ENCODE measurements at places on chromosomes 12 and 14.

DNA sequence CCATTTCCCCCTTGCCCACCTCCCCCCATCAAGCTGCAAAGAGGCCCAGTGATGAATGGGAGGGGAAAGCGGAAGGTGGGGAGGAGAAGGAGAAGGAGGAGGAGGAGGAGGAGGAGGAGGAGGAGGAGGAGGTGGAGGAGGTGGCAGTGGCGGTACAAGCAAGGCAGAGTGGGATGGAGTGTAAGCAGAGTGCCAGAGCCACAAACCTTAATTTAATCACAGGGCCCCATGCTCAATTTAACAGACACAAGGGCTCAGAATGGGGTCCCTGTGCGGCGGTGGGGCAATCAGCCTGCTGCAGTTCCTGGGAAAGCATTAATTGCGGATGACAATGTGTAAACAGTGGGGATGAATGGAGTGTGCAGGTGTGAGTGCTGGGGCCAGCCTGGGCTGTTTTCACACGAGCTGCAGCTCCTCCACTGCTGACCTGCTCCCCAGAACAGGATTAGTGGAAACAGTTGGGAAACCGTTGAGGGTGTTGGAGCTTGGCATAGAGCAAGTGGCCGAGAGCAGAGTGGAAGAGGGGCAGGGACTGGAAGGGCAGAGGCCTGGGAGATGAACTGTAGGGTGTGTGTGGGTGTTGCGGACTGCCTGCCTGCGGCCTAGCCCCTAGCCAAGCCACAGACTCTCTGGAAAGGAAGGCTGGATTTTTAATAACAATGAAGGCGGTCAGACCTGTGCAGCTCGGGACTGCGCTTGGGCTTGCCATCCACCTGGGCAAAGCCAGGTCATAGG is 36.4 kb upstream of the SMOC1 start:
- DNase-seq, result no peak

GRCh38 chr12:51961834-51962233 is 10.3 kb downstream of the ACVR1B start:
- no peak for DNase-seq

DNA sequence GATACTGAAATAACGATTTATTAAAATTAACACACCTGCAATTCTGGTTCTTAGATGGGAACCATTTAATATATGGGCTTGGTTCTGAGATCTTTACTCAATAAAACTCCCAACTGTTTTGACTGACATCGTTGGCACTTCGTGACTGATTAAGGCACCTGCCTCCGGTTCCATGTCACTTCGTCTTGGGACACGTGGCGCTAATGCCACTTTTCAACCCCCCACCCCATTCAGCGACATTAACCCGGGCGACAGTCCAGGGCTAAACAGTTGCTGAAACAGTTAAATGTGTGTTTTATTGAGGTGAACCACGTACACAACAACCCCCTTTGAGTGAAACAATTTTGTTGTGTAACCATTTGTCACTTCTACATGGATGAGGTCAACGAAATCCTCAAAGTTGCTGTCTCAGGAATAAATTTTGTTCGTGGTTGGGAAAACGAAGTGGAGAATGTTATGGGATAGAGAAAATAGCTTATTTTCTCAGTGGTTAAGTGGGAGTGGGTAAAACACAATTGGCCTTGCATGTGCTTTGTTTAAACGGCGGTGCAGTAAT is 9.9 kb upstream of the SLC38A2 start:
- DNase-seq, result no peak

- DNase-seq, result no peak
Observed at GRCh38 chr14:69376439-69376838, 21.7 kb downstream of the ERH start.

GRCh38 chr14:75368333-75368732 is 59.5 kb upstream of the JDP2 start:
- no peak for DNase-seq

DNA sequence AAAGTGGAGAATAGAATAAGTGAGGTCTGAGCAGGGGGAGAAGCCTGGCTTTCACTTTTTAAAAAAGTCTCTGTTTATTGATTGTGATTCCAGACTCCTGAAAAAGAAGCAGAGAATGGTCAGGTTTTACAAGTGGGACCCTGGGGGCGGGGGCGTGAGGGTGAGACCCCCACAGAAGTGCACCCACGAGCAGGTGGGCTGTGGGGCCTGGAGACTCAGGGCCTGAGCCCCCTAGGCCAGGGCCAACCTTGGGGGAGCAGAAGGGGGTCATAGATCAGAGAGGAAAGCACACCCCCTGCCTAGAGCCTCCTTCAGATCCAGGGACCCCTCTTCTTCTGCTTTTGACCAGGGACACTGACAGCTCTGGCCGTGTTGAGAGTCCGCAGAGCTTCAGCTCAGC is 180.3 kb downstream of the ADGRD1 start:
- DNase-seq, result no peak

DNA sequence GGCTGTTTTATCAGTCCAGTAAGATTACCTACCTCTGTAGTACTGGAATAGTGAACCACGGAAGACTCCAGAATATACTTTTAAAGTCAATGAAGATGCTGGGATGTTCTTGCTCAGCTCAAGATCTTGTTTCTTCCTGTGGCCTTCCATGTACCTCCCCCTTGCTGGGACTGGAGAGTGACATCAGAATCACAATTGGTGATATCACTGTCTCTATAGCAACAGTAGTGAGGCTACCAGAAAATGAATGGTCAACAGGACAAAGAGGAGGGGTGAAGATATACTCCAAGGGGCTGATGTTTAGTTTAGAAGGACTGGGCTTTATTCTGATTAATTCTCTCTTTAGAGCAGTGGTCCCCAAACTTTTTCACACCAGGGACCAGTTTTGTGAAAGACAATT is 3.8 kb downstream of the AKAP3 start:
- DNase-seq, result no peak

GRCh38 chr12:67625004-67625403 is 23.5 kb upstream of the DYRK2 start:
- no peak for DNase-seq

DNA sequence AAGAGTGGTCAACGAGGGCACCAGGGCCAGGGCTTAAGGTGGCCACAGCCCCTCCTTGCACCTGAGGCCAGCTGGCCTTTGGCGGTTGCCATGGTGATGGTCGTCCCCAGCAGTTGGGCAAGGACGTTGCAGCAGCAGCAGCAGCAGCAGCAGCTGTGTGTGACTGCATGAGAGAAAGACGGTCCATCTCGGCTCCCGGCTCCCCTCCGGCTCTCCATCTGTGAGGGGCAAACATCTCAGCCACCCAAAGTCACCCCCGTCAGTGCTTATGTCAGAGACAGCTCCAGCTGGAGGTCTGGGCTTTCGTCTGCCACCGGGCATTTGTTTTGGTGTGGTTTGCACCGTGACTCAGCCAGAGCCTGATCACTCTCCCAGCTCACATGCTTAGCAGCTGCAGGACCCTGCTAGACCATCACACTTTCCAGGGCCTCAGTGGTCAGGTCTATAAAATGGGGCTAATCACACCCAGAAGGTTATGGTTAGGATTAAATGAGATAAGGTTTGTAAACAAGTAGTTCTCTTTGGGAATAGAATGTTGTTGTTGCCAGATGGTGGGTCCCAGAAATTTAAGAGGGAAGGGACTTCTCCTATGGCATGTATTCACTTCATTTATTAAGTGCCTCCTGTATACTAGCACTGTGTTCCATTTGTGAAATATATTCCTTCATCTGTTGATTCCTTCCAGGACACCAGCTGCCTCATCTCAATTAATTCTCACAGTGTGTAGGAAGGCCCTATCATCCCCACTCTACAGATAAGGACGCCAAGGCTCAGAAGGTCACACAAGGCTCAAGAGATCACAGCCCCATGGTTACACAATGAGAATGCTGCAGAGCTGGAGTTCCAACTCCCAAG is 212.6 kb upstream of the LHX5 start:
- DNase-seq, result no peak

DNA sequence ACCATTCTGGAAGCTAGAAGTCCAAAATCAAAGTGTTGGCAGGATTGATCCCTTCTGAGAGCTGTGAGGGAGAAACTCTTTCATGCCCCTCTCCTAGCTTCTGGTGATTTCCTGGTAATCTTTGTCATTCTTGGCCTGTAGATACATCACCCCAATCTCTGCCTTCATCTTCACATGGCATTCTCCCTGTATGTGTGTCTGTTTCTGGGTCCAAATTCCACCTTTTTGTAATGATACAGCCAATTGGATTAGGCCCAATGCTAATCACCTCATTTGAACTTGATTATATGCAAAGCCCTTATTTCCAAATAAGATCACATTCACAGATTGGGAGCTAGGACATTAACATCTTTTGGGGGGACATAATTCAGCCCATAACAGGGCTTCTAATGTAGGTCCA is 76.9 kb upstream of the MBIP start:
- no peak for DNase-seq

GRCh38 chr12:127928178-127928577 is 338.8 kb upstream of the TMEM132C start:
- DNase-seq, result no peak

DNA sequence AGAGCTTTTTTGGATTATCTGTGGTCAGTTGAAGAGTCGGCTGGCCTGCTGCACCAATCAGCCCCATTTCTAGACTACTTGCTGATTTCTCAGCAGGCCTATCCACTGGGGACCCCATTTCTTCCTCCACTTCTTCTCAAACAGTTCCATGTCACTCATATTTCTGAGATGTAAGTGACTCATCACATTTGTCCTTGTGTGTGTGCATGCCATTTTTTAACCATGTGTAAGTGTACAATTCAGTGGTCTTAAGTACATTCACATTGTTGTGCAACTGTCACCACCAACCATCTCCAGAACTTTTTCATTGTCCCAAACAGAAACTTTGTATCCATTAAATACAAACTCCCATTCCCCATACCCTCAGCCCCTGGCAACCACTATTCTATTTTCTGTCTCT is 14.2 kb downstream of the TMEM229B start:
- no peak for DNase-seq

DNA sequence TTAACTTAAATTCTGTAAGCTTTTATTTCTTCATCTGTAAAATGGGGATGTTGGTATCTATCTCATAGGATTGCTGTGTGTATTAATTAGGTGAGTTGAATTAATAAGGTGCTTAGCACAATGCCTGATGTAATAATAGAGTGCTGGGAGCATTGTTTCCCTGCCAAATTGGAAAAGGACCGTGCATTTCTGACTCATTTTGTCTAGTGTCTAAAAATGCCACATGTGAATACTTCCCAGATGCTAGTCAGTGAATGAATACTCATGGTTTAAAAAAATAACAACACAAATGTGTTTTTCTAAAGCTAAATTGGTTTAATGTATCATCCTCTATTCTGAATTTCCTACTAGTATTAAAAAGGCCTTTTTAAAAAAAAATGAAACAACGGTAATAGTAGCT is 45.4 kb upstream of the NEDD1 start:
- no peak for DNase-seq

DNA sequence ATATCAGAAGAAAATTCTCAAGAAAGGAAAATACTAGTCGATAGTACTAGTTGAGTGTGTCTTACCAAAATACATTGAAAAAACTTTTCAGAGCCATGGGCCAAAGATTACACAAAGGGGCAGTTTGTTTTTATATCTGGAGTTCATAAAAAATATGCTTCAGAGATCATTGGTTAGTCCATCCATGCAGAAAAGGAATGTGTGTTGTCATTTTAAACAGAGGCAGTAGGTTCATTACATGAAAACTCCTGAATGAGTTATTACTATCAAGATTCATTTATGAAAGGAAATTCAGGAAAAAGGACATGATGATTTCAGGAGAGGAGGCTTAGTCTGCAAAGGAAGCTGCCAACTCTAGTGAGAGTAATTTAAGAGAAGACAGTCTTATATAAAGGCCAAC is 354.8 kb downstream of the AEBP2 start:
- DNase-seq, result no peak

- DNase-seq, result no peak
Observed at GRCh38 chr14:54680651-54681050, 113.7 kb downstream of the SAMD4A start.

GRCh38 chr12:89665556-89665955 is 43.1 kb downstream of the ATP2B1 start:
- no peak for DNase-seq

- DNase-seq, result no peak
Observed at GRCh38 chr12:91577586-91578539, 395.2 kb upstream of the DCN start.

- no peak for DNase-seq
Observed at GRCh38 chr12:52090291-52090690, 10.8 kb downstream of the SMIM41 start.

- no peak for DNase-seq
Observed at GRCh38 chr12:108580531-108580930, 17.4 kb downstream of the TMEM119 start.

DNA sequence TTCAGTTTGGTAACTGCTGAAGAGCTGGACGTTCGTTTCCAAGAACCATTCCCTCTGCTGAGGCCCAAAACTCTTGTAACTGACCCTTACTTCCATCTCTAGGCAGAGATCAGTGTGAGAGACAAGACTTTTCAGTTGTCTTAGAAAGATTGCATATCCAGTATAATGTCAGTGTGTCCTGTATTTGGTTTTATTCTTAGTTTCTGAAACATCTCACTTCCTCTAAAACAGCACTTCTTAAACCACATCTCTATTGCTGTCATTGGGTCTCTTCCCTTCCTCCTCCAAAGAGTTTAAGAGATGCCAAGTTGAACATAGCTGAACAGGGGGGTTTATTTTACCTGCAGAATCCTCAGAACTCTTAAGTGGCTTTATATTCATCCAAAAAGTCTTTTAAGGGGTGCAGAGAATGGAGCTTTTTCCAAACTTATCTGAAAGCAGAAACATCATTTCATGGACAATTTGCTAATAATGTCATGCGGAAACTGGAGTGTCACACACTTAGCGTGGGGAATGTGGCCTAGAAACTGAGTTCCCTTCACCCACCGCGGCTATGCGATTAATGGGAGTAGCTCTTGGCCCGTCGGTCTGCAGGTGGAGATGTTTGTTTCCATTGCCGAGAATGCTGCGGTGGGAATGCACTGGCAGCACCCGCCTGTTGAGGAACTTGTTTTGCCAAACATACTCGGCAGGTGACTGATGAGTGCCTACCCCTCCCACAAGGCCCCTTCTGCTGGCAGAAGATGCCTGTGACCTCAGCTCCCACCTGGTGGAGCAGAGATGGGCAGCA is 148.2 kb downstream of the ADGRD1 start:
- DNase-seq, result no peak

- DNase-seq, result no peak
Observed at GRCh38 chr12:75660805-75661404, 149.5 kb upstream of the KRR1 start.

- no peak for DNase-seq
Observed at GRCh38 chr12:103832048-103832997, 8.7 kb downstream of the NT5DC3 start.

DNA sequence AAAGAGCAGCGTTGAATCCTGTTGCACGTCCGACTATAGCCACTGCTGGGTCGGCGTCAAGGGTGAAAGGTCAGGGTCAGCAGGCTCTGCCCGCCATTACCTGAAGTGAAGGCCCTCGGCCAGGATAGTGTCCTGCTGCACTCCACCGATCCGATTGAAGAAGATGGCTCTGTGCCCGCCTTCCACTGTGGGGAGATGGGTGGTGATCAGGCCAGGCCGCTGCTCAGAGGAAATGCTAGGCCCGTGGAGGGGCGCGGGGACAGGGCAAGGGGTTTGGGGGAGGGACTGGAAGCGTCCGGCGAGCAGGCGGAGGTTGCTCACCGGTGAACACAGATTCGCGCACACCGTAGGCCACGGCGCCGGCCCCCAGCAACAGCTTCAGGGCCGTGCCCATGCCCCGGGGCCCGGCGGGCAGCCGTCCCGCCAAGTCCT is 352 bp downstream of the PHB2 start:
- no peak for DNase-seq

GRCh38 chr12:105449431-105449830 is 118.9 kb downstream of the C12orf75 start:
- no peak for DNase-seq

GRCh38 chr14:73787486-73788316 is 63.9 kb upstream of the PTGR2 start:
- no peak for DNase-seq

All from gastrocnemius medialis (tissue), 4 donors.